ENCODE measurements at places on chromosomes 12 and 14. TPM values are rescaled to one million over a fixed set of nuclear protein-coding genes. Genes with fewer than 3 reads are reported as not detected.

NTN4 gene
- 8.5 TPM for total RNA-seq

SLC6A15 gene
- total RNA-seq, result 78.4 TPM

TC2N gene
- total RNA-seq, result 0.77 TPM

KNTC1 gene
- total RNA-seq, result 29.0 TPM

ATXN2 gene
- 33.9 TPM for total RNA-seq

HOXC9 gene
- total RNA-seq, result not detected

NKX2-1 gene
- not detected for total RNA-seq

BAZ2A gene
- 20.9 TPM for total RNA-seq

TOMM20L gene
- total RNA-seq, result not detected

CREBL2 gene
- total RNA-seq, result 31.7 TPM

WNT1 gene
- total RNA-seq, result not detected

SPX gene
- total RNA-seq, result 0.77 TPM

INHBC gene
- not detected for total RNA-seq

AJUBA gene
- total RNA-seq, result 65.7 TPM

CLEC6A gene
- total RNA-seq, result not detected

FAM186B gene
- 0.22 TPM for total RNA-seq

MYH6 gene
- not detected for total RNA-seq

MMP17 gene
- total RNA-seq, result 28.1 TPM

NEDD8 gene
- total RNA-seq, result 163 TPM

KLRF2 gene
- total RNA-seq, result not detected

BCL2L14 gene
- total RNA-seq, result not detected

SENP1 gene
- 17.2 TPM for total RNA-seq

RFLNA gene
- total RNA-seq, result 0.50 TPM

Data from uterine smooth muscle cell (primary cell).